ENCODE measurements at places on chromosomes 1 and 21.

DNA sequence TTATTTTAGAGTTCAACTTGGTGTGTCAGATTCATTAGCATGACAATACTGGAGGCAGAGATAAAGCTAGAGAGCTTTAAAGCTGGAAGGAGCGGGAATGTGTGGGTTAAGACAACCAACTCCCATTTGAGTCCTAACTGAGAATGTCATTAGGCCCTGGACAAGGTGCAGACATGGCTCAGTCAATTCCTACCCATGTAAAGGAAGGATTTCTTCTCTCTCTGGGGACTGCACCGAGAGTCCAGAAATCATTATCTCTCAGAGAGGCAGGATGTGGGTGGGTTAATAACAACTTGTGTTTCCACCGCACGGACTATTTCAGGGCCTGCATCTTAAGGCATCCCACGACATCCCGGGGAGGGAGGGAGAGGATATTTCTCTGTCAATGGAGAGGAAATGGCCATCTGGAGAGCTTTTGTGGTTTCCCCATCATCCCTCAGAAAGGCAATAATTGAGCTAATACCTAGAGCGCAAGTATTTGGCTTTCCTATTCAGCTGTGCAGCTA is 46.7 kb upstream of the SARS1 start:
- DNase-seq = no peak

- no peak for DNase-seq
These were observed 29.2 kb downstream of the FMO1 start for GRCh38 chr1:171277534-171277933.

GRCh38 chr1:55868026-55868425 is 652.9 kb upstream of the USP24 start:
- DNase-seq = no peak

- DNase-seq = no peak
These were observed 28.3 kb upstream of the BTG2 start for GRCh38 chr1:203276916-203277545.
